Suppressor macrophage (primary cell): ENCODE measurements at places on chromosomes 6 and 20.

GRCh38 chr20:47040506-47041125, 146.0 kb downstream of the EYA2 start:
- no peak for DNase-seq

- DNase-seq: no peak
Observed at GRCh38 chr20:48880331-48880730, 41.2 kb upstream of the ARFGEF2 start.

- no peak for DNase-seq
Observed at GRCh38 chr20:51705400-51705799, 62.8 kb downstream of the ATP9A start.

DNA sequence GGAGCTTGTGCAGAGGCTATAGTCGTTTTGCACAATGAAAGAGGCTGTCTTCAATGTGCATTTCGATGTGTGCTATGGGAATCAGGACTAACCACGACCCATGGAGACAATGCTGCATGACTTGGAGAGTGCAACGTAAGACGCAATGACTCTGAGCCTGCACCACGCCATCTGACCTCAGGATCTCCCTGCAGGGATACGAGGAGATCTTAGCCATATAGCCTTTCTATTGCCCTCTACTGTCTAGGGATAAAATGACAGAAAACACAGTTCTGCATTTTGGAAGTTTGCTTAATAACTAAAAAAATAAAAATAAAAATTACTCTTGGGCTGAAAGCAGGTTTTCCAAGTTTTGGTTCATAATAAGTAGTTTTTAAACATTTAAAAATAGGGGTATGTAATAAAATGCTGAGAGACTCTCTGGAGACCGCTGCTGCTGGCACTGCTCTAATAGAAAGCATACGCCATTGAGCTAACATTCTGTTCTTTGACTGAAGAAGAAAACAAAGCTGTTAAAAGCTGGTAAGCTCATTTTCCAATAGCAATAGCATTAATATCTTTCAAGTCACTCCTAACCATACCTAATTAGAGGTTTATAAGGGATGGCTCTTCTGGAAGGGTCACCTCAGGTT, 87.2 kb downstream of the PDE7B start:
- DNase-seq: peak; percentile 40

GRCh38 chr6:34393191-34393965, 909 bp upstream of the NUDT3 start:
- peak; percentile 40 for DNase-seq

- no peak for DNase-seq
Observed at GRCh38 chr20:10520528-10520927, 85.4 kb downstream of the SLX4IP start.

DNA sequence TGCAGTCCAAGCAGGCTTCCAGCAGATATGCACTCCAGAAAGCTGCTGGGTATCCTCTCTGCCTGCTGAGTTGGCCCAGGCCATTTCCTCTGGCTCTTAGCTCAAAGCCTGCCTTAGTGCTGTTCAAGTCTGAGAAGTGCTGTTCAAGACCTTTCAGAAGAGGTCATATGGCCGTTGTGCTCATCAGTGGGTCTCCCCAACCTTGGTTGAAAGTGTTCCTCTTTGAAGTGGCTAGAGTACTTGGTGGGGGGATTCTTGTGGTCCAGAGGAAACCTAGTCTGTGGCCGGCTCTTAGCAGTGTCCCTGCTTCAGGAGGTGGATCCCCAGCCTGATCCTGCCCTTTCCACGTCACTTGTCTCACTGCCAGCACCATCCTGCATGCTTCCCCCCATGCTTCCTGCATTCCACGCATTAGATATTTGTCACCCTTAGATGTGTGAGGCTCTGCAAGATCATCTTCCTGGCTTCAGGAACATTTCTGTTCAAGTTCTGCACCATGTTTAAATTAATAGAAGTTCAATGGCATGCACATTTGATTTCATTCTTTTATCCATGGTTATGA, 105.0 kb downstream of the FIG4 start:
- DNase-seq: no peak

DNA sequence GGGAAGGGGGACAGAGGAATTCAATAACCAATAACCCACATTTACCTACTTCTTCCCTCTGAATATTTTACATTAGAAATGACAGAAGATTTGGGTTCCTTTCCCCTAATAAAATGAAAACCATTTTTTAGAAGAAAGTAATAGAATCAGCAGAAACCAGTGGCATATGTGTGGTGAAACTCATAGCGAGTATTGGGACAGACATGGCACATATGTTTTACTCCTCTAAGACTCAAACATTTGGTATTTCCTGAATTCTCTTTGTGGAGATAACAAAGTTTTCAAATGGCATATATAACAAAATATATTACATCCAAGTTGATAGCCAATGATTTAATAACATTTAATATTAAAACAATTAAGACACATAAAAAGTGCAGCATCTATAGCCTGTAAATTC, 12.9 kb upstream of the BEND3 start:
- DNase-seq: no peak

GRCh38 chr6:45012687-45013086, 315.4 kb upstream of the RUNX2 start:
- no peak for DNase-seq

DNA sequence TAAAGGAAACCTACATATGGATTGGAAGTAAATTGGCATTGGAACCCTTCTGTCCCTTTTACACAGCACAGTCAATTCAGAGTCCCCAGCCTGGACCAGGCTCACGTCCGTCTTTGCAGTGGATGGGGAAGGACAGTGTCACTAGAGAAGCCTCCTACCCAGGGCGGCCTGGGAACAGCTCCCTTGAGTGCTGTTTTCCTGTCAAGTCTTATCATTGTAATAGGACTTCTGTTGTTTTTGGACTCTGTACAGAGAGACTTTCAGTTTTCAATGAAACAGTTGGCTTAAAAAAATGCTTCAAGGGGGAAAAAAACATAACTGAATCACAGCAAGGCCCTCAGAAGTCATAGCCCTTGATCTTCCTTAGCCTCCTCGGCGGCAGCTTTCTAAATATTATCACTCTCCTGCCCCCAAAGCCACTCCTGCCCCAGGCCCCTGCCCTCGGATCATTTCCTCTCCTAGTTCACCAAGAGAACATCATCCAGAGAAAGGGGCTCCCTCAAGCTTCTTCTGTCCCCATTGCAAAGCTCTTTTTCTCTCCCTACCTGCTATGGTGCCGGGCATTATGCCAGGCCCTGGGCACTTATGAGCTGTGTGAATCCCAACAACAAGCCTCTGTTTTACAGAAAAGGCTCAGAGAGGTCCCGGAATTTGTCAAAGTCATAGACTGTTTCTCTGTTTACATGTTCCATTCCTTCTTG, 37.8 kb upstream of the CNKSR3 start:
- no peak for DNase-seq

GRCh38 chr20:44211177-44212039, 837 bp upstream of the OSER1 start:
- peak; percentile 14 for DNase-seq

GRCh38 chr6:113691260-113691656, 165.9 kb upstream of the MARCKS start:
- no peak for DNase-seq

DNA sequence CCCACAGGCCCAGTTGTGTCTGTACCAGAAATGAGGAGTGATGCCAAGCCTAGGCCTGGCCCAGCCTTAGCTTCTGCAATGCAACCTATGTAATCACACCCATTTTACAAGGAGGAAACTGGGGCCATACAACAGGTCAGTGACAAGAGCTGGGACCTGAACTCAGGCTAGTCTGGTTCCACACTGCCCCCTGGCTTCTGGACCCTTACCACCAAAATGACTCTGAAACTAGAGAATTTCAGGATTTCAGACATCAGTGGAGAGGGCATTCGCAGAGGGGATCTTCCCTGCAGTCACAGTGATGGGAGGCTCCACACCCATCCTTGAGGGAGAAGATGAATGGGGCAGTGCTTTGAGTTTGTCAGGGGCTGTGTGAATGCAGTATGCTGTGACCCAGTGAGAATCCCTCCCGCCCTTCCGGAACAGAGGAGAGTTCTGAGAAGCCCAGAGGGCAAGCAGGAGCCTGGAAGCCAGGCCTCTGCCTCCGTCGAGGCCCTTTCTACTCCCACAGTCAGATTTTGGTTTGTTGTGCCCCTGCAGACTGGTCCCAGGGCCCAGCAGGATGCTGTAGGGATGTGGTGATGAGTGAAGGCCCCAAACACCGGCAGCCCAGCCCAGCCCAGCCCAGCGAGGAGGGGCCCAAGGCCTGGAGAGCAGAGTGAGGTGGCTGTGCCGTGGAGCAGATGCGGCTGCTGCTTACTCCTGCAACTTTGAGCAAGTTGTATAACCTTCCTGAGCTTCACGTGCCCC, 48.1 kb upstream of the MYL9 start:
- DNase-seq: peak; percentile 38

DNA sequence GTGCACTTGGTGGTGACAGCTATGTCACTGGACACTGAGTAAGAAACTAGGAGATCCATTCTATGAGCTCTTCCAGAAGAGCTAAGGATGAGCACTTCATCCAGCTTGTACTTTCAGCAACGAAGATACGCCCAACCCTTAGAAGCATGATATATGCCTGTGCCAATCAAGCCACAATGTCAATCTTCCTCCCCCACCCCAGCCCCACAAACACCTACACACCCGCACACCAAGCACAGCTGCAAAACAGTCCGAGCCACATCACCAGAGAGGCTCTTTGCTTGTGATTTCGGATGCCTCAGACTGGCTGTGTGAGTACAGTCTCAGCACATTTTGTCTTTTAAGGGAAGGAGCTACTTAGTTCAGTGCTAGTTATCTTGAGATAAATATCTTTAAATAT, 260.5 kb downstream of the FOXC1 start:
- DNase-seq: no peak

GRCh38 chr20:34089655-34090345, 22.2 kb downstream of the EIF2S2 start:
- DNase-seq: no peak

DNA sequence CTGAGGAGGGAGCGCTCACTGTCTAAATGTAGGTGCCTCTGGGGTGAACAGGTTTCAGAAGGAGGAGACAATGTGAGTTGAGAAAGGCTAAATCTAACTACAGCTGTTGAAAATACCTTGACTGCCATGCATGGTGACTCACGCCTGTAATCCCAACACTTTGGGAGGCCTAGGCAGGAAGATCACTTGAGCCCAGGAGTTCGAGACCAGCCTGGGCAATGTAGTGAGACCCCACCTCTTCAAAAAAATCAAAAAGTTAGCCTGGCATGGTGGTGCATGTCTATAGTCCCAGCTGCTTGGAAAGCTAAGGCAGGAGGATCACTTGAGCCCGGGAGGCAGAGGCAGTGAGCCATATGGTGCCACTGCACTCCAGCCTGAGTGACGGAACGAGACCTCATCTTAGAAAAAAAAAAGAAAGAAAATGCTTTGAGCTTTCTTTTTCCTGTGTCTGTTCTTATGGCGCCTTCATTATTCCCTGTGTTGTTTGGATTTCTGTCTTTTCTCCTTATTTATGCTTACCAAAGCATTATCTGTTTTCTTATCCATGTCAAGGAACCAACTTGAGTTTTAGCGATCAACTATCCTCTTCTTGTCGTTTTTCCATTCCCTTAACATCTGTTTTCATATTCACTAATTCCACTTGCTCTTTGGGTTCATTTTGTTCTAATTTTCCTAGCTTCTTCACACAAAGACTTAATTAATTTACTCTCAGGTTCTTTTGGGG, 8.5 kb downstream of the SLC2A10 start:
- DNase-seq: no peak
